ENCODE measurements at places on chromosomes 7 and 10.

GRCh38 chr10:24806262-24806661 is 82.6 kb upstream of the ARHGAP21 start:
- no peak for DNase-seq

- DNase-seq, result peak; percentile 52
Observed at GRCh38 chr7:92685136-92686042, 95.2 kb upstream of the FAM133B start.

GRCh38 chr7:40680657-40681056 is 545.9 kb downstream of the SUGCT start:
- no peak for DNase-seq

GRCh38 chr7:28517206-28517605 is 104.9 kb downstream of the CREB5 start:
- no peak for DNase-seq

GRCh38 chr7:146736446-146737190 is 620.0 kb downstream of the CNTNAP2 start:
- no peak for DNase-seq

DNA sequence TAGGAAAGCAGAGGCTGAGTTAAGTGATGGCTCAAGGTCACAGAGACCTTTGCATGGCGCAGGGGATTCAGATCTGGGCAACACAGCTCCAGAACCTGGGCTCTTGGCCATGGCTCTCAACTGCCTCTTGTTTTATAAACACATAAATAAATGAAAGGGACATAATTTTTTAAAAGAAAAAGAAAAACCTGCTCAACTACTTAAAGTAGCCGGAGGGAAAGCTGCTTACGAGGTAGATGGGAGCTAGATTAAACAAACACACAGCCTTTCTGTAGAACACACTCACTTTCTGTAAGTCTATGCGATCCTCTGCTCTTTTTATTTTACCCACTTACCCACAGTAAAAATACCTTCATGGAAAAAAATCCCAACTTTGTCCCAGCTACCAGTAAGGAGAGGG is 81.3 kb downstream of the PIP4K2A start:
- DNase-seq, result no peak

DNA sequence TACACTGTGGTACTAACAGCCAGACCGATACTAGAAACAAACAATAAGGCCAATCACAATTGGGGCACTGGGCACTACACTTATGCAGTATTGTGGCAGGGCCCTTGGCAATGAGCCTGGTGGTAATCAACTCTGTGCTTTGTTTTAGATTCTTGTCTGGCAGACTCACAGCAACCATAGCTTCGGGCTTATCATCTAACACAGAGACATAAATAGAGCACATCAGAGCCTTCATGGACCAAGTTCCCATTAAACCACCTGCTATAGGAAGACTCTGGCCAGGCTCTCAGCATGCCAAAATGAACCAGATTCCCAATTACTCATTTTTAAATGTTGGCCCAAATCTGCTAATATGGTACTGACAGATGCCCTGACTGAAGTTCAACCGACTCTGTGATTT is 218.6 kb downstream of the DGKI start:
- no peak for DNase-seq

GRCh38 chr10:69348816-69349541 is 67.7 kb downstream of the TACR2 start:
- no peak for DNase-seq

DNA sequence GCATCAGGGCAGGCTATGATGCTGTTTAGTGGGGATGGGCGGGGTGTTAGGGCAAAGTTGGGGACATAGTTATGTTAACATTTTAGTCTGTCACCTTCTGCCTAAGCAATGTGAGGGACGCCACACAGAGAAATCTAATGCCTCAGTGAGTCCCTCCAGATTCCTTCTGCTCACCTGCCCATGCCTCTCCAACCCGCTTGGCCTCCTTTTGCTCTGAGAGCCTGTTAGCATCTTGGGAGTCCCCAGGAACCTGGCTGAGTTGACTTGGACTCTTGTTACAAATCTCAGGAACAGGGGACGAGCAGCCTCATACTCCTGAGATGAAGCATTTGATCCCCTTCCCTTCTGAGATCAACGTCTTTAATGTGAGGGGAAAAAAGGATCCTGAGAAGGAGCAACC is 336.8 kb downstream of the CCSER2 start:
- DNase-seq, result no peak

- DNase-seq, result no peak
Observed at GRCh38 chr10:123569436-123570035, 96.6 kb upstream of the GPR26 start.

All from activated T-cell treated with anti-CD3 and anti-CD28 coated beads, Interleukin-2, amount 50 U/mL, for 1 hour (primary cell).